ENCODE measurements at places on chromosomes 13 and 19.

DNA sequence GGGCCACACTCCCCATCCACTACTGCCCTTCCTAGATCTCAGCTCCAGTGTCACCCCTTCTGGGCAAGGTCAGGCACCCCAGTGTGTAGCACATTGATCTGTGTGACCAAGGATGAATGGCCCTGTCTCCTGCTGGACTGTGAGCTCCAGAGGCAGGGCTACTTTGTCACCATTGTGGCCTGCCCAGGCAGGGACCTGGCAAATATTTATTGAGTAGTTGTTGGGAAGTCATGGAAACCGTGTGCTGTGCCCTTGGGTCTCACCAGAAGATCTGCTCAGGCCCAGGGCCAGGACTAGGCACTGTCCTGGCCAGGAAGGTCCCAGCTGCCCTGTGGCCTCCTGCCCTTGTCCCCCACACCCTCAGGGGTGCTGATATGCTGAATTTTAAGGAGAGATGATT is 10.5 kb downstream of the NACC1 start:
- DNase-seq = no peak

DNA sequence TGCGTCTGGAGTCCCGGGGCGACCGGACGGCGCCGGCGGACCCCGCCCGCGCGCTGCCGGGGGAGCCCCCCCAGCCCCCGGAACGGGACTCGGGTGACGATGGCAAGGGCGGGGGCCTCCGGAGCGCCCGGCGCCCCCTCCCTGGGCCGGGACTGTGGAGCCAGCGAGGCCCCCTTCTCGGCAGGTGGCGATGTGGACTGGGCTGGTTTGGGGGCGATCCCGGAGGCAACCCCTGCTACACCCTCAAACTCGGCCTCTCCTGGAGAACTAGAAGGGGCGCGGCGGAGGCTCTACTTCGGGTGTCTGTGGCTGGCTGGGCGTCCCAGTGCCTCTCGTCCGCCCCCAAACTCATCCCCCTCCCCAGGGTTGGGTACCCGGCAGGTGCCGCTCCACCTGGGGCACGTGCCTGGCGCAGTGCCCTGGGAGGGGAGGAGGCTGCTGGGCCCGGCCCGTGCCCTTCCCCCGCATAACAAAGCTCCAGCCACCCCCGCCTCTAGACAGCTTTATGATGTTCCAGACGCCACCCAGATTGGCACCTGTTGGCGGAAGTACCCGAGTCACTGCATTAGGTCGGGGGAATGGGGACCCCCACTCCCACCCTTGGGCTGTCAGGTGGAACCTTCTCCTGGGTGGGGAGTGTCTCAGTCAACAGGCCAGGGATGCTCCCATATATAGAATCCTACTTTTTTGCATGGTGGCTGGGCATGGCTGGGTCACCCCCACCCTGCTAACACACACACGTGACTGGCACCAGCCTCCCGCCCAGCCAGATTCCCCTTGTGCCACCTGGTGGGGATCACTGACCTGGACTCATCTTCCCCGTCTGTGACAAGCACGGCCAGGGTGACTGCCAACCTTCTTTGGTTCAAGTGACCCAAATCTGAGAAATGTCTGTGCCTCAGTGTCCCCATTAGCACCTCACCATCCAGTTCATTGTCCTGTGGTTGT is 722 bp downstream of the PKN1 start:
- DNase-seq = peak; percentile 81

- DNase-seq = peak; percentile 98
These were observed at the start of gene DDX39A for GRCh38 chr19:14419106-14419813. DDX39A (minus strand) TSS chr19:14419341; CDS start chr19:14413220, 6,121 bp downstream.

DNA sequence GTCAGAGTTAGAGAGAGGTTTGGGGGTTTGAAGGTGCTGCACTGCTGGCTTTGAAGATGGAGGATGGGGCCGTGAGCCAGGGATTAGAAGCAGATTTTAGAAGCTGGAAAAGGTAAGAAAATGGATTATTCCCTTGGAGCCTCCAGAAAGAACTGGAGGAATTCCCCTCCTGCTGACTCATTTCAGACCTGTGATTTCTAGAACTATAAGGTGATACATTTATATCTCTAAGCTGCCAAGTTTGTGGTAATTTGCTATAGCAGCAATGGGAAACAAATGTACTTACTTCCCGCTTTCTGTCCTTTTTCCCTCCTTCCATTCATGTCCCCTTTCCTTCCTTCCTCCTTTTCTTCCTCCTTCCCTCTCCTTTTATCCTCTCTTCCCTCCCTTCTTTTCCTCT is 78.5 kb upstream of the PCDH8 start:
- no peak for DNase-seq

GRCh38 chr13:106533943-106534638 is 1.4 kb downstream of the EFNB2 start:
- DNase-seq = no peak

DNA sequence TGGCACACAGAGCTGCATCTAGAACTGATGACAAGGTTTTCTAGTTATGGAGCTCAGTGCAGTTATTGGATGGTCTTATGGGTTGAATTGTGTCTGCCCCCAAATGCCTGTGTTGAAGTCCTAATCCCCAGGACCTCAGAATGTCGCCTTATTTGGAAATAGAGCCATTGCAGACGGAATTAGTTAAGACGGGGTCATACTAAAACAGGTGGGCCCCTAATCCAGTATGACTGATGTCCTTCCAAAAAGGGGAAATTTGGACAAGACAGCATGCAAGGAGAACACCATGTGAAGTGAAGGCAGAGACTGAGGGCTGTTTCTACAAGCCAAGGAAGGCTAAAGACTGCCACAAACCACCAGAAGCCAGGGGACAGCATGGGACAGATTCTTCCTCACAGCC is 148.7 kb downstream of the KCTD12 start:
- no peak for DNase-seq

GRCh38 chr13:20124303-20124702 is 36.5 kb downstream of the GJA3 start:
- DNase-seq = no peak

DNA sequence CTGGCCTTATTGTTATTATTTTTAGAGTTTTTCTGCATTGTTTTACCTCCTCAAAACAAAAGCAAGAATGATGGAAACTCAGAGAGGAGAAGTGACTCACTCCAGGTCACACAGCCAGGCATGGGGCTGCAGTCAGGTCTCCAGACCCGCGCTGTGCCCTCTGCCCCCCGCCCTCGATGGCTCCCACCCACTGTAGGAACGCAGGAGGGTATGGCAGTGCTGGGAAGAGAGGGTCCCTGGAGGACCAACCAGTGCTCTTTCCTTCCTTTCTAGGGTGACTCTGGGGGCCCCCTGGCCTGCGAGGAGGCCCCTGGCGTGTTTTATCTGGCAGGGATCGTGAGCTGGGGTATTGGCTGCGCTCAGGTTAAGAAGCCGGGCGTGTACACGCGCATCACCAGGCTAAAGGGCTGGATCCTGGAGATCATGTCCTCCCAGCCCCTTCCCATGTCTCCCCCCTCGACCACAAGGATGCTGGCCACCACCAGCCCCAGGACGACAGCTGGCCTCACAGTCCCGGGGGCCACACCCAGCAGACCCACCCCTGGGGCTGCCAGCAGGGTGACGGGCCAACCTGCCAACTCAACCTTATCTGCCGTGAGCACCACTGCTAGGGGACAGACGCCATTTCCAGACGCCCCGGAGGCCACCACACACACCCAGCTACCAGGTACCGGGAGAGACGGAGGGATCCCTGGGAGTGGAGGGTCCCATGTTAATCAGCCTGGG is 5.6 kb downstream of the TIMM13 start:
- DNase-seq = no peak
